ENCODE measurements at places on chromosomes 5 and 9.

- no peak for DNase-seq
Measured at GRCh38 chr5:127924606-127925005, 159.0 kb upstream of the SLC12A2 start.

GRCh38 chr5:142428773-142429473 is 104.1 kb upstream of the SPRY4 start:
- DNase-seq, result no peak

DNA sequence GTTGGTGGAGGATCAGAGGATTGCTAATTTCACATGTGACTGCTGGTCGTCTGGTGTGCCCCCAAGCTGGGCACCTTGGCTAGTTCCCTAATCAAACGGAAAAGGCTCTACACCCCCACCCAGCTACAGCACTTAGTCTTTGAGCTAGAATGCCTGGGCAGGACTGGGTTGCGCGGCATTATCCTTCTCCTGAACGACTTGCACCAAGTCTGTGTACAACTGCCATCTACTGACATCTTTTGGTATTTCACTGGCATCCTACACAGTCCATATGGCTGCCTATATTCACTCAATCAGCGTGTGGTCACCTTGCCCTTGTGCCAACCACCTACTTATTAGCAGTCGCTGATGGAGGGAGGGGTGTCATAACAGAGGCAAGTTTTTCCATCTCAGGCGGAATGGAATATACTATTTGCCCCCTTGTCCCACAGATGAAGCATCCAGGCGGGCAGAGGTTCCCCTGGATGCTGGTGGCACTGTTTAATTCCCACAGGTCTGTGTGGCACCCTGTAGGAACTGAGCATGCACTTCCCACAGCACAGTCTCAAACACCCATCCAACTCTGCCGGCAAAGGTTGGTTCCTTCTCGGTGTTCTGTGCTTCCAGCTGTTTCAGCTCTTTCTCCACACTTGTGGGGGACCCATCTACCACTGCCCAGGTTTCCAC is 150.1 kb downstream of the OSTF1 start:
- DNase-seq, result peak; percentile 21

- no peak for DNase-seq
Measured at GRCh38 chr9:122228191-122228567, 578 bp downstream of the LHX6 start.

- DNase-seq, result peak; percentile 69
Measured at GRCh38 chr5:140966293-140967225, at the start of gene PCDHAC2. Gene PCDHAC2, plus strand, starts transcription at chr5:140966476. Its CDS starts 291 bp downstream, at chr5:140966767.

GRCh38 chr9:3170819-3171218 is 326.9 kb upstream of the PUM3 start:
- no peak for DNase-seq

DNA sequence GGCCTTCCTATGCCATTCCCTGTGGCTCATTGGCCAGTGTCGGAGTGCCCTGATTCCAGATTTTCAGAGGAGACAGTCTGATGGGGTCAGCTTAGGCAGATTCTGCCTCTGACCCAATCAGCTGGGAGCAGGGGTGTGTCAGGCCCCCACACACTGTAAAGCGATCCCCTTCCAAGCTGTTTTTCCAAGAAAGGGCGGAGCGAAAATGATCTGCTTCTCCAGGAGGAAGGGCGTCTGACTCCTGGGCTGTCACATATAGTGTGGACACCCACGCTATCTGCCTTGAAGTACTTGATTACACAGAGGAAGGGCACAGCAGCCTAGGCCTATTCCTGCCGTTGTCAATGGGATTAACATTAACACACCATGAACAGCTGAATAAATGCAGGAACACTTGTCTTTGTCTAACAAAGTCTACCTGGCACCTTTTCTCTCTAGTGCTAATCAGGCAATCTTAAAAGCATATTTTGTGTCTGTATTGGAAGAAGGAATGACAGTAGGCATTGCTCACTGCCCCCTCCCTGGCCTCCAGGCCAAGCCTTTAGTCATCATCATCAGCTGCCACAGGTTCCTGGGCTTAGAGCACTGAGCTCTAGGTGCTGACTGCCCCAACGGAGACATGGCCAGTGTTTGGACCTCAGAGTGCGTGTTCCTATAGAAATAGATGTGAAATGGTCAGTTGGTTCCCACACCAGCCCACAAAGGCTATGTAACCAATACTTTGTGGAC is 218.7 kb downstream of the MELK start:
- DNase-seq, result no peak

Measured in posterior cingulate gyrus (tissue), 11 donors.